ENCODE measurements at places on chromosomes 11 and 22. TPM values are rescaled to one million over a fixed set of nuclear protein-coding genes. Genes with fewer than 3 reads are reported as not detected.
A peak's percentile ranks its signal among the peaks of the same experiment; 100 is the strongest.

The FDXACB1 gene
- 7.1 TPM for total RNA-seq

DNA sequence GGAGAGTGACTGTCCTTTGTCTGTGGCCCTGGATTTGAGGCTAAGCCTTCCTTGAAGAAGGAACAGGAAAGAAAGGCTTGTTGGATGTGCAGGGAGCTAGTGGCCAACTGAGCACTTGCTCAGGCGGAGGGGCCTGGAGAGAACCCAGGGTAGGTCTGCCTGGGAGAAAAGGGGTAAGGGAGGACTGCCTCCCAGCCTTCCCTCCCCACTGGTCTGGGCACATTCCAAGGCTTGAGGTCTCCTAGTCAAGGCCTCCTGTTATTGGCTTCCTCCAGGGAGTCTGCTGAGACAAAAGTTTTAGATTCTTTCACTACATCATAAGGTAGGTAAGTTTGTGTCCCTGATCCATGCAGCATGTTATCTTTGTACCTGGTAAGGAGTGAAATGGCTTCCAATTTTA is 15.2 kb downstream of the KCNQ1OT1 start:
- no peak for ATAC-seq

DNA sequence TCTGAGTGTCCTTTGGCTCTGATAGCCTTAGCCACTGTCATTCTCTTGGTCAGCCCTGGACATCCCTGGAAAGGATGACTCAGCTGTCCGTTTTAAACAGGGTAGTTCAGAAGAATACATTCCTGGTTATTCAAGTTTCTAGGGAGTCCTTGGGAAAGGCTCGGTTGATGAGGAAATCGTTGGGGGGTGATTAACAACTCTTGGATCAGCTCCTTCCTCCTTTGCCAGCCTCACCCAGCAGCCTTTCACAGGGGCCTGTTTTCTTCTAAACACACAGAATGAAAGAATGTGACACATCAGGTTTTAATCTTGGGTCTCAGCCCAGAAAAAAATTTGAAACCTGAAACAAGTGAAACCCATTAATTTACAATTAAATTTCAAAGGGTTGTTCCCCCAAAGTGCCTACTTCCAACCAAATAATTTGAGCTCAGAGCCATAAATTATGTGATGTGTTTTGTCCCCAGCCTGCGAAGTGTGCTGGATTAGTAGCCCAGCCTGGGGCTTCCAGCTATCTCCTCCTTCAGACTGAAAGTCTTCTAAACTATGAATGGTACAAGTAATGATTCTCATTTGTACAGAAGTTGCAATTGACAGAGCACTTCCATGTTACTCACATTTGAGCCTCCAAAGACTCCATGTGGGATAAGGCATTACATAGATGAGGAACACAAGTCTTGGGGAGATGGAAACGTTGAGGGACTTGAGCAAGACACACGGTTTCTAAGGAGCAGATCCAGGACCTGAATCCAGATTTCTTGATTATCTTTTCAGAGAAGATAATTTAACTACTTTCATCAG is 19.3 kb upstream of the MRGPRX2 start:
- no peak for ATAC-seq

DNA sequence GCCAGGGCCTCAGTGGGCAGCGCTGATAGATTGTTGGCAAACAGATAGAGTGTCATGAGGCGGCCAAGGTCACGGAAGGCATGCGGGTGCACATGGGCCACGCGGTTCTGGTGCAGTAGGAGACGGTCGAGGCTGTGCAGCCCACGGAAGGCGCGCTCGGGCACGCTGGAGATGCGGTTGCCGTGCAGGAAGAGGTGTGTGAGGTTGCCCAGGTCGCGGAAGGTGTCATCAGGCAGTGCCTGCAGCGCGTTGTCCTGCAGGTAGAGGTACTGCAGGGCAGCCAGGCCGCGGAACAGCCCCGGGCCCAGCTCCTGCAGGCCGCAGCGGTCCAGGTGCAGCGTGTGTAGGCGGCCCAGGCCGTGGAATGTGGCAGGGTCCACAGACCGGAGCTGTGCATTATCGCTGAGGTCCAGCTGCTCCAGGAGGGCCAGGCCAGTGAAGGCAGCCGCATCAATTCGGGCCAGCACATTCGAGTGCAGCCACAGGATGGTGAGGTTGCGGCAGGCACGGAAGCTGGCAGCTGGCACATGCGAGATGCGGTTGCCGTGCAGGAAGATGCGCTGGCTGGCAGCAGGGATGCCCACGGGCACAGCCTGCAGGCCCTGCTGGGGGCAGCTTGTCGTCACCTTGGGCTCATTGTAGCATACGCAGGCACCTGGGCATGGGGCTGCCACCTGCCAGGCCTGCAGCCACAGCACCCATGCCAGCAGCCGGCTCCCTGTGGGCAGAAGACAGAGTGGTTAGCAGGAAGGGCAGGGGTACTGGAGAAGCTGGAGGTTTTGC is 25.5 kb downstream of the RTN4R start:
- ATAC-seq, result no peak

DNA sequence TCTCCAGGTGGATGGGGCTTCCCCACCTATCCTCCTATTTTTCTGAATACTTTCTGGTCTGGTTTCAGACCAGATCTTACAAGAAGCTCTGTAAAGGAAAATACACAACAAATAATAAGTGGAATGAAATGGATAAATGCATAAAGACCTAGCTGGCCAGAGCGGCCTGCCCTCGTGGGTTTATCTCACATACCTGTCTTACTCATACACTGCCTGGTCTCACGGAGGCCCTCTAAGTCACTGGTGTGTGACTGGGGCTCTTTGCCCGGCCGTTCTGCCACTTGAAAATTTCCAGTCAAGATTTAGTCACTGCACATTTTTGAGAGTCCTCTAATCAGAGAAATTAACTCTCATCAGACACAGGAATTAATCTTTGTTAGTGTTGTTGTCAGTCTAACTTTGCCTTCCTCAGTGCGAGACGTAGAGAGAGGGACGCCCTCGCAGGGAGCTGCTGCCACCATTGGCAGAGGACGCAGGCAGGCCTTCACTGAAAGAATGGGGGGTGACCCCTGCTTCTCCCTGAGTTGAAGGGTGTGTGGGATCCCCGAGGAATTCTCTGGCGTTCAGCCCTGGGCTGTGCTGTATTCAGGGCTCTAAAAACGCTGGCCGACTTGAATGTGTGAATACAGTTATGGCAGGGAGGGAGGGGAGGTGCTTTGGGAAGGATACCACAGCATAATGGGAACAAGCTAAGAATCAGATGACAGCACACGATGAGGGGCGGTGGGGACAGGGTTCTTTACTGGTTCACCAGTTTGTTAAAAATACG is 46.3 kb upstream of the CADM1 start:
- ATAC-seq, result no peak

The CWF19L2 gene
- 15.1 TPM for total RNA-seq

The RFPL3 gene
- total RNA-seq, result not detected

The FAM227A gene
- 0.63 TPM for total RNA-seq

DNA sequence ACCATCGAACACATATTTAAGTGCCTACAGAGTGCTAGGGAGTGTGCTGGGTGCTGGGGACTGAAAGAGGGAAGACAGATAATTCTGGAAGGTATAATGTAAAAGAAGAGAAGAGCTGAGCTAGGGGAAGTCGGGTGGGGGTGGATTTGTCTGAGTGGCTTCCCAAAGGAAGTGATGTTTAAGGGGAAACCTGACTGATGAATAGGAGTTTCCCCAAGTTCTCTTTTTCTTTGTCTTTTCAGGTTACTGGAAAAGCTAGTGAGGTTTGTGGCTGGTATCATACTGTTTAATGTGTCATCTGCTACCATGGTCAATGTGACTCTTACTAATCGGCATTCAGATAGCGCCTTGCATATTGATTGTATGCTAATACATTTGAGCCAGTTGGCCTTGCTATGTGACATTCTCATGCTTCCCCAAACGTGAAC is 151.6 kb upstream of the MTMR2 start:
- peak; percentile 95 for ATAC-seq

GRCh38 chr22:28716686-28717085 is 24.9 kb downstream of the CHEK2 start:
- ATAC-seq, result no peak

The ASPHD2 gene
- 13.2 TPM for total RNA-seq

GRCh38 chr11:35152575-35152974 is 13.6 kb downstream of the CD44 start:
- no peak for ATAC-seq
